Stimulated activated CD4-positive, alpha-beta T cell treated with anti-CD3 and anti-CD28 coated beads, Interleukin-1b, Interleukin-23, amount 100 ng/mL, for 24 hours (primary cell): ENCODE measurements at places on chromosomes 2 and 18.

GRCh38 chr18:79881695-79882094, 69.8 kb downstream of the SLC66A2 start:
- DNase-seq: no peak

- DNase-seq: no peak
Observed at GRCh38 chr2:238897911-238898311, 50.0 kb downstream of the TWIST2 start.

GRCh38 chr2:12896318-12896982, 179.7 kb downstream of the TRIB2 start:
- no peak for DNase-seq

- DNase-seq: no peak
Observed at GRCh38 chr2:76256458-76257088, 545.9 kb upstream of the GCFC2 start.

- no peak for DNase-seq
Observed at GRCh38 chr2:190136825-190137224, 74.3 kb upstream of the MSTN start.

GRCh38 chr2:237449193-237449881, 35.4 kb upstream of the COL6A3 start:
- no peak for DNase-seq

DNA sequence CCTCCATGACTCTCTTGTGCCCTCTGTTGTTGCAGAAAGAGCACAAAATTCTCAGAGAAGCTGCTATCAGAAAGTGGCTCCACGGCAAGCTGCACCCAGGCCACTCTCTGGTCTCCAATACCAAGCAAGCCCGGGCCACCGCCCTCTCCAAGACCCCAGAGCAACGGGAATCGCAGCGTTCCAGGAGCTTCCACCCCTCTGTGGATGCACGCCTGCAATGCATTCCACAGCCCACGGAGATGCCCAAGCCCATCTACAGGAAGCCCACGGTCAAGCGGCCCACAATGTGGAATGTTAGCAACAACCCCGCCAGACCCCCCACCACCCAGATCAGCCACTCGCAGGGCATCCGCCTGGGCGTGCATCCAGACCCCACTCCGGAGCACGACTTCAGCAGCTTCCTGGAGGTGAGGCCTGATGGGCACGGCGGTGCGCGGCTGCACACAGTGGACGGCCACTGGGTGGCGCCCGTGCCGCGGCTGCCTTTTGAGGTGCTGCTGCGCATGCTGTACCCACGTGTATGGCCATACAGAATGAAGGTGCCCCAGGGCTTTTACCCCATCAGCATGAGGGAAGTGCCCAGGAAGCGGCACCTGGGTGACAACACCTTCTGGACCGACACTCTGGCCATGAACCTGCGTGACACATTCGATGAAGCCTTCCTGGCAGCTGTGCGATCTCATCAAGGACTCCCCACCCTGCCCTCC, 6.3 kb downstream of the ANKRD53 start:
- peak; percentile 66 for DNase-seq

- no peak for DNase-seq
Observed at GRCh38 chr2:152552888-152553287, 164.4 kb downstream of the PRPF40A start.

DNA sequence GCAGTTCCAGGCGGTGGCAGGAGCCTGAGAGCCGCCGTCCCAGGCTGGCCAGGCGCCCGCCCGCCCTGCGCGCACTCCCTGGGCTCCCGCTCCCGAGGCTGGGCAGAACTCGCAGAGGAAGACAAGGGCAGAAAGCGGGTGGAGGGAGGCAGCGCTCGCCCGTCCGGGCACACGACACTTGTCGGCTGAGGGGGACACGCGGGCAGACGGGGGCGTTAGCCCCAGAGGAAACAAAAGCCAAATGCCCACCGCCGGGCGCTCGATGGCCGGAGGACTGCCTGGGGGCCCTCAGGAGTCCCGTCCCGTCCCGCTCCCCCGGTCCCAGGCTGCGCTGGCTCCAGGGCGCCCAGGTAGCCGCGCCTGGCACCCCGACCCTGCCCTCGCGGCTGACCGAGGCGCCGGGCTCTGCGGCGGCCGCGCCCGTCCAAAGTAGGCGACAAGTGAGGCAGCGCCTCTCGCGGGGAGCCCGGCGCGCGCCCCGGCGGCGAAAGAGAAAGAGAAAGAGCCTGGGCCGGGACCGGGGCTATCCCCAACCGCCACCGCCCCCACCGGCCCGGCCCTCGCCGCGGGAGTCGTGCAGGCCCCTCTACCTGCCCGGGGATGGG, 491 bp downstream of the L3MBTL4 start:
- no peak for DNase-seq

- no peak for DNase-seq
Observed at GRCh38 chr2:238979636-238980035, 131.8 kb downstream of the TWIST2 start.

- DNase-seq: no peak
Observed at GRCh38 chr2:134716721-134717243, 2.0 kb downstream of the TMEM163 start.

GRCh38 chr2:101740555-101740964, 43.1 kb downstream of the MAP4K4 start:
- no peak for DNase-seq

DNA sequence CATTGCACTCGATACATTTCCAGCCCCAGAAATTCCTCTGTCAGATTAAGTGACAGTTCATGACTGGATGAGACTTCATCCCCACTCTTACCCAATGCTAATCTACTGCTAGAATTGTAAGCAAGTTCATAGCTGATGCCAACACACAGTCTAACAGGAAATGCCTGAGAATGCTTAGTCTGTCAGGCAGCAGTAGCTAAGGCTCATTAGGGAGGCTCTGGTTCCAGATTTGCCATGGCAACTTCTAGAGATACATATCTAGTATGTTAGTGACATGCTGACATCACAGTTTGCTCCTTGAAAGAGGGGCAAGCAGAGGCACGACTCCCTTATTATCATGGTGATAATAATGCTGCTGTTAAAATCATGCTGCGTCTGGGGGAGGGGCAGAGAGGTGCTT, 198.4 kb downstream of the RBM43 start:
- DNase-seq: no peak

- DNase-seq: no peak
Observed at GRCh38 chr18:45580127-45580526, 35.1 kb upstream of the SLC14A2 start.

GRCh38 chr2:170332676-170333402, 154.9 kb downstream of the MYO3B start:
- no peak for DNase-seq

- DNase-seq: no peak
Observed at GRCh38 chr2:163081754-163082153, 243.2 kb upstream of the KCNH7 start.

- peak; percentile 37 for DNase-seq
Observed at GRCh38 chr18:21110713-21111345, 784 bp downstream of the ROCK1 start.

- no peak for DNase-seq
Observed at GRCh38 chr18:55559739-55560138, 28.3 kb downstream of the TCF4 start.

DNA sequence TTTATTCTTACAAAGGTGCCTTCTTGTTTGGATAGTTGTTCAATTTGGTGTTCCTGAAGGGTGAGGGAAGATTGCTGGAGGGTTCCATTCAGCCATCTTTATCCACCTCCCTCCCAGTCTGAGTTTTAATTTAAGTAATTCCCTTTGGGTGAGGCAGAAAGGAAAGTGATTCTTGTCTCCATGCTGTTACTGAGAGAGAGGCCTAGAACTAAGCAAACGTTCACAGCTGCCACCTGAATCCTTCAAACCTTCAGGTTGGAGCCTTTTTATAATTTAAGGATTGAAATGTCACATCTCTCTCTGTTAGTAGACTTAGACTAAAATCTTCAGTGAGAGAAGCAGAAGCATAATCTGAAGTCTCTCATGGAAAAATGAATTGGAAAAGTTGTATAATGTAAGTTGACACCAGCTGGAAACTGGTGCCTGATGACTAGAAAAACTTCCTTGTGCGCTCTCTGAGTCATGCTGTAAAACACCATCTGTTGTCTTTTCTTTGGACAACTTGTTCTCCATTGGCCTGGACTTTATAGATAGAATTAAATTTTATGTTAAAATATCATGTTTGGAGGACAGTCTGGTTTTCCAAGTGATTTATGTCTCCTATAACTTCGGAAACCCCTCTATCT, 14.6 kb downstream of the STRADB start:
- no peak for DNase-seq

DNA sequence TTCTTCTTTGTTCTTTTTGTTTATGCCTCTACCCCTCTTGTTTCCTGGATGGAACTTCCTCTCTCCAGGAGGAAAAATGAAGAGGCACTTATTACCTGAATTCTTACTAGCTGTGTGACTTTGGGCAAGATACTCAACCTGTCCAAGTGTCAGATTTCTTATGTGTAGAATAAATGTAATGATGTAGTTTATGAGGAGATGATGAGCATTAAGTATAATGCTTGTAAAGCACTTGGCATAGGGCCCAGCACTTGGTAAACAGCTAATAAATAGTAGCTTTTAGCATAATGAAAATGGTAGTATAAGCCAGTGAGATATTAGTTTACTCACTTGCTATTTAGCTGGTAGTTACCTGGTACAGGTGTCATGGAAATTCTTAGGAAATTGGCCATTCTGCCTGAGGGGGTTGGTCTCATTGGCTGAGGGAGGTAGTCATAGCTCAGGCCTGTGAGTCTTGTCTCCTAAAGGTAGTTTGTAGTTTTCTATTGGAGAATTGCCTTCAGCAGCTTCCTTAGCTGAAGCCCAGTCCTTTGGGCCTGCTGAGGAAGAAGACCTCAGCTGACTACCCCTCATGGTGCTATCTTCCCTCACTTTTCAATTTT, 133.4 kb upstream of the NABP1 start:
- DNase-seq: no peak

- DNase-seq: no peak
Observed at GRCh38 chr18:70559446-70559845, 270.6 kb downstream of the SOCS6 start.

DNA sequence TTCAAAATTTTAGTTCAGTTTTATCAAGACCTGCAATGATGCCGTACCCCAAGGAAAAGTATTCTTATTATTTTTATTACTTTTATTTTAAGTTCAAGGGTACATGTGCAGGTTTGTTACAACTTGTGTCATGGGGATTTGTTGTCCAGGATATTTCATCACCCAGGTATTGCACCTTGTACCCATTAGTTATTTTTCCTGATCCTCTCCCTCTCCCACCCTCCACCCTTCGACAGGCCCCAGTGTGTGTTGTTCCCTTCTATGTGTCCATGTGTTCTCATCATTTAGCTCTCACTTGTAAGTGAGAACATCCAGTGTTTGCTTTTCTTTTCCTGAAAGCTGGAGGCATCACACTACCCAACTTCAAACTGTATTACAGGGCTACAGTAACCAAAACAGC, 122.0 kb downstream of the CCDC102B start:
- no peak for DNase-seq

- no peak for DNase-seq
Observed at GRCh38 chr2:238378230-238379095, 48.3 kb upstream of the ASB1 start.

GRCh38 chr2:101869527-101869926, 122.2 kb upstream of the IL1R2 start:
- no peak for DNase-seq

DNA sequence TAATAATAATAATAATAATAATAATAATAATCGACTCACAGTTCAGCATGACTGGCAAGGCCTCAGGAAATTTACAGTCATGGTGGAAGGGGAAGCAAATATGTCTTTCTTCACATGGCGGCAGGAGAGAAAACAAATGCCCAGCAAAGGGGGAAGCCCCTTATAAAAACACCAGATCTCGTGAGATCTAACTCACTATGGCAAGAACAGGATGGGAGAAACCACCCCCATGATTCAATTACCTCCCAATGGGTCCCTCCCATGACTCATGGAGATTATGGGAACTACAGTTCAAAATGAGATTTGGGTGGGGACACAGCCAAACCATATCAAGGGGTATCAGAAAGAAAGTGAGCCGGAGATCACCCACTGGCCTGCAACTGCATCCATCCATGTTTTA, 40.5 kb upstream of the PAPOLG start:
- no peak for DNase-seq

- no peak for DNase-seq
Observed at GRCh38 chr2:122680662-122681061, 925.2 kb downstream of the TSN start.

DNA sequence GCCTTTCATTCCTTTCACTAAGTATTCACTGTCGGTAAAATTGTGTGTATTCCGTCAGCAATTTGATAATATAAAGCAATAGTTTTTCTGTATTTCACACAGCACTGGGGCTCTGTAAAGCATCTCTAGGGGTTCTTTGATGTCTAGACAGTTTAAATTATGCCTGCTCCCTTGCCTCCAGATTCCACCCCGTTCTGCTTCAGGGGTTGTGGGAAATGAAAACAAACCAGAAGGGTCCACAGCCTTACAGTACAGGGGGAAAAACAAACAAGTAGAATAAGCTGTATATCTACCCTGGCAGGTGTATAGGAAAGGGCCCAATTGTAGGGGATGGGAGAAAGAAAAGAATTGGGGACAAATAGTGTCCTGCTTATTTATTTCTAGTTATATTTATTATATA, 63.1 kb downstream of the ASXL3 start:
- no peak for DNase-seq

DNA sequence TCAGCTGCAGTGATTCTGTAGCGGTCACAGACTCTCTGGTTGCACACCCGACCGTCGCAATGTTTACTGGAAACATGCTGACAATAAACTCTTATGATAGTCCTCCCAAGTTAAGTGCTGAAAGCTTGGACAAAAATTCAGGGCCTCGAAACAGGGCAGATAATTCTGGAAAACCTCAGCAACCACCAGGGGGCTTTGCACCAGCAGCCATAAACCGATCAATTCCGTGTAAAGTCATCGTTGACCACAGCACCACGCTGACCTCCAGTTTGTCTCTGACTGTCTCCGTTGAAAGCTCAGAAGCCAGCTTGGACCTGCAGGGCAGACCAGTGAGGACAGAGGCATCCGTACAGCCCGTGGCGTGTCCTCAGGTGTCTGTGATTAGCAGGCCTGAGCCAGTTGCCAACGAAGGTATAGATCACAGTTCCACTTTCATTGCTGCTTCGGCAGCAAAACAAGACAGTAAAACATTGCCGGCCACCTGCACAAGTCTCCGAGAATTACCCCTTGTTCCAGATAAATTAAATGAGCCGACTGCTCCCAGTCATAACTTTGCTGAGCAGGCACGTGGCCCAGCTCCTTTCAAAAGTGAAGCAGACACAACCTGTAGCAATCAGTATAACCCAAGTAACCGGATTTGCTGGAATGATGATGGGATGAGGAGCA, 166.1 kb downstream of the ASXL3 start:
- no peak for DNase-seq

- no peak for DNase-seq
Observed at GRCh38 chr2:26195040-26195984, 22.4 kb downstream of the GAREM2 start.

GRCh38 chr2:32699151-32699550, 71.3 kb downstream of the TTC27 start:
- no peak for DNase-seq
